ENCODE measurements at places on chromosomes 16 and 17. TPM values are rescaled to one million over a fixed set of nuclear protein-coding genes. Genes with fewer than 3 reads are reported as not detected.

The PPL gene
- 45.5 TPM for total RNA-seq

The OGFOD1 gene
- total RNA-seq, result 16.3 TPM

The TMIGD1 gene
- total RNA-seq, result not detected

The CNTROB gene
- 27.2 TPM for total RNA-seq

The CCL23 gene
- not detected for total RNA-seq

The CCL4 gene
- 9.3 TPM for total RNA-seq

The SLX4 gene
- 8.8 TPM for total RNA-seq

The CES1 gene
- 16.7 TPM for total RNA-seq

The IL21R gene
- total RNA-seq, result not detected

The TEKT3 gene
- not detected for total RNA-seq

The CCDC40 gene
- total RNA-seq, result 4.0 TPM

The NRN1L gene
- not detected for total RNA-seq

The CHRNE gene
- 0.45 TPM for total RNA-seq
